Spinal cord (tissue), 10 donors: ENCODE measurements at places on chromosomes 2 and 18. TPM values are rescaled to one million over a fixed set of nuclear protein-coding genes. Genes with fewer than 3 reads are reported as not detected.

Gene POTEI
- 0.59 TPM for total RNA-seq

Gene IL36G
- total RNA-seq = not detected

Gene ANKRD30B
- total RNA-seq = 0.33 TPM

Gene THADA
- total RNA-seq = 44.8 TPM

Gene UGT1A4
- total RNA-seq = not detected

Gene ANTXR1
- total RNA-seq = 45.7 TPM

Gene C2orf78
- not detected for total RNA-seq

Gene GPR39
- total RNA-seq = 0.72 TPM

Gene STPG4
- not detected for total RNA-seq

Gene NEURL3
- 0.28 TPM for total RNA-seq

Gene CFC1
- total RNA-seq = 3.3 TPM

Gene BOK
- 26.4 TPM for total RNA-seq

GRCh38 chr18:74152270-74152669 is 3.9 kb downstream of the TIMM21 start:
- DNase-seq = no peak

- no peak for DNase-seq
Observed at GRCh38 chr2:119586085-119586484, 41.8 kb downstream of the CFAP221 start.

DNA sequence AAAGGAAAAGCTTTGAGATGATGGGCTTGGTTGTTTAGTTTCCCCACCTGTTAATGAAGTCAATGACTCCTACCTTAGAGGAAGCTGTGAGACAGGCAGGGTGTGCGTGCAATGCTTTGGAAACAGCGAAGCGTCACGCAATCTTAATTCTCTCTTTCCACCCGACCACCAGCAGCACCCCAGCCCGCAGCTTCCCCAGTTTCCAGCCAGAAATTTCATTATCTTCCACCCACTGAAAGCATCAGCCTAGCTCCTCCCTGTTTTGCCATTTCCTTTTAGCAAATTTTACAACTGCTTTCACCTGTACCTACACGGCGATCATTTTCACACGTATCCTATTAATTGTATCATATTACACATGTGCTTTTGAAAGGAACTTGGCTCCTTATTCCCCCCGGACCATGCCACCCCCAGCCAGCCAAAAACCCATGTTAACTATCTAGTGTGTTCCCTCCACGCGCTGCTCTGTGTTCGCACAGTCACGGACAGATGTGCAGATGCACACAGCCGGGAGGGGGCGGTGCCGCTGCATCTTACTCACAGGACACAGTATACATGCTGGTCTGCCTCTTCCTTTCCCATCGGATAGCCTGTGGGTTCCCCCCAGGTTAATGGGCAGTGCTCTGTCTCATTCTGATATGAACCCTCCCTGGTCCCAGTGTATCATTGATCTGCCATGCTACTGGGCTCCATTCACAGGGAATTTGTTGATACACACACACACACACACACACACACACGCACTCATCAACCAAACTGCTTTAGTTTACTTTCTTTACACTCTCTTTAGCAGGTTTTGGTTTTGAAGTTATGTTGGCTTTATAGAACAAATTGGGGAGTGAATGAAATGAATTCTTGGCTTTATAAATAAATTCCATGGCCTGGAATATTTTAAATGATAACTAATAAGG is 22.4 kb downstream of the CYP27C1 start:
- peak; percentile 47 for DNase-seq

GRCh38 chr2:208025814-208026184 is 472 bp upstream of the PLEKHM3 start:
- DNase-seq = no peak

DNA sequence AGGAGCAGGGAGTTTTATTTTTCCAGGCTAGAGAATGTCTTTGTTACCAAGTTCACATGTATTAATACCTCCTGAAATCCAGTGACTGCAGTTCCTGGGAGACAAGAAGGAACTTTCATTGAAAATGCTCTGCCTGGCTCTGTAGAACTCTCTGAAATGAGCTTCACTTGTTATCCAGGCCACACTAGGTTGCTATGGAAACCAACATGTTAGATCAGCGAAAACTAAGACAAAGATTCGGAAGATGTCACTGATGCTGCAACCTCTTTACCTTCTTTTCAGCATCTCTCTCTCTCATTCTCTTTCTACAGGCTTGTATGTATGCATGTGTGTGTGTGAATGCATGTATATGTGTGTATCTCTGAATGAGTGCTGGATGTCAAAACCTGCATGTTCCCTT is 218.5 kb downstream of the TRIB2 start:
- DNase-seq = peak; percentile 95

DNA sequence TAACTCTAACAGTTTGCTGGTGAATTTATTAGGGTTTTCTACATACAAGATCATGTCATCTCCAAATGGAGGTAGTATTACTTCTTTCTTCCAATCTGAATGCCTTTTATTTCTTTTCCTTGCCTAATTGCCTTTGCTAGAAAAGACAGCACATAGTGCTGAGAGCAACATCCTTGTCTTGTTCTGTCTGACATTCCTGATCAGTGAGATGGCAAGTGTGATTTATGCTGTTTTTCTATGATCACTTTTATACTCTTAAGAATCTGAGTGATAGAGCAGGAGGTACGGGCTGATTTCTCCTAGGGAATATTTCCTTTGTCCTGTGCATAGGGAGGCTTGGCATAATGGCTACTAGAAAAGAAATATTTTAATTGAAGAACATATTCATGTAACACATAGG is 17.3 kb downstream of the LYPD6B start:
- no peak for DNase-seq

- no peak for DNase-seq
Observed at GRCh38 chr2:139409212-139409611, 629.0 kb upstream of the NXPH2 start.

GRCh38 chr2:201407265-201407664 is 44.0 kb downstream of the TRAK2 start:
- no peak for DNase-seq

DNA sequence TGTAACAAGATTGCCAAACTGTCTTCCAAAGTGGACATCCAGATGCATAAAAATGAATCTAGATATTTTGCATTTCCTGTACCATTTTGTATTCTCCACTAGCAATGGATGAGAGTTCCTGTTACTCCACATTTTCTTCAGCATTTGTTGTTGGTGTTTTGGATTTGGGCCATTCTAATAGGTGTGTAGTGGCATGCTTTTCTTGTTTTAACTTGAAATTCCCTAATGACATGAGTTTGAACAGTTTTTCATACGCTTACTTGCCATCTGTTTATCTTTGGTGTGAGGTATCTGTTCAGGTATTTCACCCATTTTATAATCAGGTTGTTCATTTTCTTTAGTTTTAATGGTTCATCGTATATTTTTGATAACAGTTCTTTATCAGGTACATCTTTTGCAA is 73.9 kb downstream of the UBE2E3 start:
- DNase-seq = no peak

DNA sequence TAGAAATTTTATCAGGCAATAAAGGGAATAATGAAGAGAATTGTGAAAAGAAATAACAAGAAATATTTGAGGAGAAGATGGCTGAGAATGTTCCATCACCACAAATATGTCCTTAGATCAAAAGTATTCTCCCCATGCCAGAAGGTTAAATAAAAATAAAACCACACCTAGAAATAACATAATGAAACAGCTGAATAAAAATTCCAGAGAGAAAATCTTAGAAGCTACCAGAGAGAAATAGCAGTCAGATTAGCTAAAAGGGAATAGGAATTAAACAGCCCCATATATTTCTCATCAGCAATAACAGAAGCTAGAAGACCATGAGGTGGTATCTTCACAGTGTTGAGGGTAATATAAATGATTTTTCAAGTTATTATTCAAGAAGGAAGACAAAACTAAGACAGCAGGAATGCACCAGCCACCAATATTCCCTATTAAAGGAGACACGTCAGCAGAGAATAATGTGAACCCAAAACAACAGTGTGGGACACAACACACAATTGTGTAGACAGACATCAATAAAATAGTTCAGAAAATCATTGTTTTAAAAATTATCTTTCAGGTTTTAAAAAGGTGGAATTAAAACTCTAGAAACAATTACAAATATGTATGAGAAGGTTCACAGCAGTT is 82.0 kb upstream of the NEDD4L start:
- no peak for DNase-seq

DNA sequence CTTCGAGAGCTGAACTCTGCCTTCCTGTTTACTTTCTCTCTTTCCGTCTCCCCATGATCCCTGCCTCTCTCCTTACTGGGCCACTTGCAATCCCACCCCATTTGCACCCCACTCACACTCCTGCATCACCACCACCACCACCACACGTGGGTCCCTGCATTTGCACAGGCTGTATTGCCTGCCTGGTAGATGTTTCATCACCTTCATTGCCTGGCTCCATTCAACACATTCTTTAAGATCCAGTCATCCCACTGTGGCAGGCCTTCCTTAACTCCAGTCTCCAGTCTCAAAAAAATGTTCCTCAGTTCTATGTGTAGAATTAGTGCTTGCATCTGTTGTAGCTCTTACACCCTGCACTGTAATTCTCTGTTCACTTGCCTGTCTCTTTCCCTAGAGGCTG is 13.9 kb downstream of the NOSTRIN start:
- no peak for DNase-seq

DNA sequence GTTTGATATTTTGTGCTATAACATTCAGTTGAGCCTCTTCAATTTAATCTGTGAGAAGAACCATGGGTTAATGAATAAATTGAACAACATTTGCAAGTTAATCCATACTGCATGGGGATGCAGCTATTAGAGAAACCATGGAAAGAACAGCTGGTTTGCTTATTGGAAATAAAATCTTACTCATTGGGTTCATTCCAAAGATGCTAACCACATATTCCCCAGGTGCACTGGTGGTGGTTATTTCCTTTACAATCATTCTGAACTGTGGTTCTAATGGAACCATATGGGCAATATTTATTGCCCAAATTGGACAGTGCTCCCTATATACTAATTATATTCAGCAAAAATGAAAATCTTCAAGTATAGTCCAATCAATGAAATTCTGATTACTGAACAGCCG is 1200.4 kb upstream of the CDH2 start:
- no peak for DNase-seq

- DNase-seq = no peak
Observed at GRCh38 chr2:11976073-11976472, 229.6 kb downstream of the LPIN1 start.

GRCh38 chr18:55322178-55322735 is 265.7 kb downstream of the TCF4 start:
- DNase-seq = peak; percentile 86

DNA sequence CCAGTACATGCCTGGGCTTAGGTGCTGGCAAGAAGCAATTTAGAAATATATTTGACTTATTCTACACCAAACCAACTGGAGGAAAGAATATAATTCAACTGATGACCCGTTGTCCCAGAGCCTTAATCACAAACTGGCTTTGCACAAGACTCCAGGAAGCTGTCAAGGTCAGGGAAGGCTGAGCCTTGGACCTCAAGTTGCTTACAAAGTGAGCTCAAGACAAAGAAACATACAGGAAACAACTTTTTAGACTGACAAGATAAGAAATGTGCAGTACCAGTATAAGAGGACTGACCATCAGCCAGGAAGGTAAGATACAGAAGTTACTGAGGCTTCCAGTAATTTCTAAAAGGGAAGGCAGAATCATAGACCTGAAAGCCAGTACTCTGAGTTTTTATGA is 35.0 kb upstream of the GPR55 start:
- DNase-seq = no peak

DNA sequence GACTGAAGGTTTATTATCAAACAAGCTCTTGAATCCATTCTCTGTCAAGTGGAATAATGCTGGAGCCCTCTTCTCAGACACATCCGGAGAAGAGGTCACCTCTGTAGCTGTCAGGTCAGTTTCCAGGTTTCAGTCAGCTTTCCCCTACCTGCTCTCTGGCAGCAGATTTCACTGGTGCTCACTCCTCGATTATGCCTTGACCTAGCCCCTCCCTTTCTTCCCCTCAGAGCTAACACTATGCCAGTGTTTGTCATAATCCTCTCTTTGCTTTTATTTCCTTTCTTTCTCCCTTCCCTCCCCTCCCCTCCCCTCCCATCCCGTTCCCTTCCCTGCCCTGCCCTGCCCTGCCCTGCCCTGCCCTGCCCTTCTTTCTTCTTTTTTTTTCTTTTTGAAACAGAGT is 22.5 kb upstream of the PLEKHM3 start:
- no peak for DNase-seq

DNA sequence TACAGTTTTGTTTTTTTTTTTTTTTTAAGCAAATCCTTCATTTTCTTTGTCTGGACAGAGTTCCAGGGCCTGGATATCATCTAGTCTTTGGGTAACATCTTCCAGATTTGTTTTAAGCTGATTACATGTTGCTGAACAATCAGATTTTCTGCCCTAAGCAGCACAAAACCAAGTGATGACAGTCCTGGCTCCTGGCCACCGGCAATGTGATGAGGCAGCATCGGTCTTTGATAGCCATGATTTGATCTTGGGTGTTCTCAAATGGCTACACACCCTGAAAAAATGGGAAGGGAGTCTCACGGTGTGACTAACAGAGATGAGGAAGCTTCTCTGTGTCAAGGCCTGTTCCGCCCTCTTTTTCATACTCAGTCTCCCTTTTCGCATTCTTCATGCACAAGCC is 708.6 kb upstream of the ZEB2 start:
- DNase-seq = no peak

DNA sequence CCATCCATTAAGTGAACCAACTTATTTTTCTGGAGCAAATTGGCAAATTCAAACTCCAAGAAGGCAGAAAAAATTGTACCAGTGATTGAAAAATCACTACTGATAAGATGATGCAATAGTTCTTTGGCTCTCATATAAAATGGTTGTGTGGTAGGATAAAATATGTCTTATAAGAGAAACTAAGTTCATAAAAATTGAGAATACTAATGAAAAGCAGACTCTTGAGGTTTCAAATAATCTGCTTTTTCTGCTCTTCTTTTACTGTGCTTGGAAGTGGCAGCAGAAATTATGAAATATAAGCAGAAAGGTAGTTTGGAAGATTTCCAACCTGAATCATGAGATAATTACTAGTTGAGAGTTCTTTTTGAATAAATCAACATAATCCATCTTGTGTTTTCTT is 61.9 kb downstream of the PPP1R1C start:
- no peak for DNase-seq

DNA sequence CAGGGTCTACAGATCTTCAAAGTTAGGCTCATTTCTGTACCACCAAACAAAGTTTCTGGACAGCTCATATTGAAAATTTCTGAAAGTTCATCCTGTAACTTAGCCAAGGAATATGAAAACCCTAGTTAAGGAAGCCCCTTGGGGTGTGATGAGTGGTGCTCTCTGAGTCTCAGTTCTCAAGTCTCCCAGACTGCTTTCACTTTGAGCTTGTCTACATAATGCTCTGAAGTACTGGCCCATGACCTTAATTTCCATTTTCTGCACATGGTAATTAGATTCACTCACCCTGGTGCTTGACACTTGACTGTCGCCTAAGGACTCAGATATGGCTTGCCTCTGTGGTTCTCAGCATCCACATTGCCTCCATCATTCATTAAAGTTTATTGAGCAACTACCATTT is 51.7 kb upstream of the SATB2 start:
- DNase-seq = no peak

- DNase-seq = no peak
Observed at GRCh38 chr2:150698016-150698661, 210.7 kb upstream of the RND3 start.

GRCh38 chr2:20614201-20615067 is 36.5 kb downstream of the HS1BP3 start:
- no peak for DNase-seq

GRCh38 chr2:26639685-26640243 is 1.4 kb downstream of the CIB4 start:
- DNase-seq = no peak
